ENCODE measurements at places on chromosomes 13 and 19.

GRCh38 chr13:79684371-79684770 lies 203.4 kb downstream of the NDFIP2 start:
- no peak for DNase-seq

DNA sequence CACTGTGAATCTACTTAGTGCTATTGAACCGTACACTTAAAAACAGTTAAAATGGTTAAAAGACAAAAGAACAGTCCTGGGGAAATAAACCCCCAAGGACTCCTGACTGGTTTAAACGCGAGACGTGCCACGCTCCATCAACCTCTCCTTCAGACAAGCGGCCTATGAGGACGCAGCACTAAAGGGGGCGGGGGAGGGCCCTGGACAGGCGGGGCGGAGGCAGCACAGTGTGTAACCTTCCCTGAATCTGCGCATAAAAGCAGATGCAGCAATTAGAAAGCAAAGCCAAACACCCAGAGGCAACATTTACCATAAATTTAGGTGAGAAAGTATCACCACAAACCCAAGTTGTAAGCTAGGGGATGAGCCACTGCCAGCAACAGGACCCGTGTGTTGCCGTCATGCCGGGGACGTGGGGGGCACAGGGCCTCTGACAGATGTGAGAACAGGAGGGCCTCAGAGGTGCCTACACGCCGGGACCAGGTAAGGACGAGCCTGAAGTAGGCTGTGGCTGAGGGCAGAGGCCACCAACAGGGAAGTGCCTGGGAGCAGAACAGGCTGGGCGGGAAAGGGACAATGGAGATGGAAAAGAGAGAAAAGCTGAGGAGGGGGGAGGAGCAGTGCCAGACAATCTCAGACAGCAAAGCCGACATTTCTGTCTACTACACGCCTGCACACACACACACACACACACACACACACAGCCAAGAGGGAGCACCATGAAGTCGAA lies 15.3 kb upstream of the ADPRHL1 start:
- no peak for DNase-seq

DNA sequence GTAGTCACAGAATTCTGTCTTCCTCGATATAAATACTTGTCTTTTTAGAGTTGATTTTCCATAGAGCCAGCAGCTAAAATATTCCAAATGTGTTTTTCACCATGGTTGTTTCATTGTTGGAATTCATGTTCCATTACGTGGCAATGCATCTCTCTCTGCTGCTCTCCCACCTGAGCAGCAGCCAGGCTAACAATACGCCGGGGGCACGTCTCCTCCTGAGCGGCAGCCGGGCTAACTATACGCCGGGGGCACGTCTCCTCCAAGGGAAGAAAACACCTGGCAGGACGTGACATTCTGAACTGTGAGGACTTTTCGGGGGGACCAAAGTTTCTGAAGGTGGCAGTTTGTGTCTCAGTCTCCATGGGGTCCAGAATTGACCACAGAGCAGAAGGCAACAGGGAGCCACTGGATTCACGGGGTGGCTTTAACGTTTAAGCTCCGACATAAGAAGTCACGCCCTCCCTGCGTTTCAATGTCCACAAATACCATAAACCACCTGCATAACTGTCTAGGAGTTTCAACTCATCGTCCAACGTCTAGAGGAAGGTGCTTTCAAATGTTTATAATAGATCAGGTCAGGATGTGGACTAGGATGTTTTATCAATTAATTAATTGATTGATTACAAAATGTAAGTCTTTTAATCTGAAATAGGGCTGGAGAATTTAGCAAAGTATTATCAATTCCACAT lies 15.1 kb downstream of the PLPP2 start:
- DNase-seq: no peak

DNA sequence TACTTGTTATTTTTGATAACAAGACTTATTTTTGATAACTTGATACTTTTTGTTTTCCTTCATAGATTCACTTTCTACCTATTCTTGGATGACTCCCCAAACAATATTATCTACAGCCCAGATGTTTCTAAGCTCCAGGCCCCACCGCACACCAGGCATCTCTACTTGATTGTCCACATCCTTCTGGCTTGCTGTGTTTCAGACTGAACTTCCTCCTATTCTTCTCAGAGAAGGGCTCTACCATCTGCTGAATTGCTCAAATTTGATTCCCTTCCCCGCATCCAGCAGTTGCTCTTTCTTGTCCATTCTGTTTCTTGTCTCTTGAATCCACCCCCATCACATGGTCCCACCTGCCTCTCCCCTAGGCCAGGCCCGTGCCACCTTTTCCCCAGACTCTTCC lies 13.0 kb downstream of the NUDT15 start:
- no peak for DNase-seq

- DNase-seq: no peak
Measured at GRCh38 chr19:39270036-39270871, 2.1 kb downstream of the IFNL2 start.

- no peak for DNase-seq
Measured at GRCh38 chr13:98384739-98385138, 192.2 kb downstream of the STK24 start.

DNA sequence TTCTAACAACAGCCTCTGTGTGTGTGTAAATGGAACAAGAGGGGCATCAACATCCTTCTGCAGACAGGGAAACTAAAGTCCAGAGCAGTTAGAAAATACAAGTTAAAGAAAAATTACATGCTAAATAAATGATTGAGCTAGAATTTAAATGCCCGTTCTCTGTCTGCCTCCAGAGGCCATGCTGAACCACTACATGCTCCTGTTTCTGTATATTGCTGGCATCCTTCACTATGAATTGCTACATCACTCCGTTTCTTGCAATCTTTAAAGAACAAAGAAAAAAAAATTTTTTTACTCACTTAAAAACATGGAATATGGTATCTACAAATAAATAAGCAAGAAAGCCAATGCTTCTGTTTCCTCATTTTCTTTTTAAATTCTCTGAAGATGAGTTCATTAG lies 47.9 kb downstream of the DCT start:
- no peak for DNase-seq

DNA sequence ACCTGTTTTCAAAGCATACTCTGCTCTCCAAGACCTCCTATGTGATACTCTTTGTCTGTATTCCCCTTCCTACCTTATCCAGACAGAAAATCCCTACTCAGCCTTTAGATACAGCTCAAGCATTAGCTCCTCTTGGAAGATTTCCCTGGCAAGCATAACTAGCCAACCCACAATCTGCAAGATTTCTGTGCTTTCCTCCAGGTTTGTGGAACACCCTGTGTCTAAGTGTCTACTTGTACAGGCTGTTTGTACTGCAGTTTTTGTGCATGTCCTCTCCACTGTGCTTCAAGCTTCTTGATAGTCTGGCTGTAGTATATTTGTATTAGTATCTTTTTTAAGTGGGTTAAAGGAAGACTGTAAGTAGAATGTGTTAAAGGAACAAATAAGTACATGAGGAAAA lies 203.7 kb downstream of the RFC3 start:
- no peak for DNase-seq

DNA sequence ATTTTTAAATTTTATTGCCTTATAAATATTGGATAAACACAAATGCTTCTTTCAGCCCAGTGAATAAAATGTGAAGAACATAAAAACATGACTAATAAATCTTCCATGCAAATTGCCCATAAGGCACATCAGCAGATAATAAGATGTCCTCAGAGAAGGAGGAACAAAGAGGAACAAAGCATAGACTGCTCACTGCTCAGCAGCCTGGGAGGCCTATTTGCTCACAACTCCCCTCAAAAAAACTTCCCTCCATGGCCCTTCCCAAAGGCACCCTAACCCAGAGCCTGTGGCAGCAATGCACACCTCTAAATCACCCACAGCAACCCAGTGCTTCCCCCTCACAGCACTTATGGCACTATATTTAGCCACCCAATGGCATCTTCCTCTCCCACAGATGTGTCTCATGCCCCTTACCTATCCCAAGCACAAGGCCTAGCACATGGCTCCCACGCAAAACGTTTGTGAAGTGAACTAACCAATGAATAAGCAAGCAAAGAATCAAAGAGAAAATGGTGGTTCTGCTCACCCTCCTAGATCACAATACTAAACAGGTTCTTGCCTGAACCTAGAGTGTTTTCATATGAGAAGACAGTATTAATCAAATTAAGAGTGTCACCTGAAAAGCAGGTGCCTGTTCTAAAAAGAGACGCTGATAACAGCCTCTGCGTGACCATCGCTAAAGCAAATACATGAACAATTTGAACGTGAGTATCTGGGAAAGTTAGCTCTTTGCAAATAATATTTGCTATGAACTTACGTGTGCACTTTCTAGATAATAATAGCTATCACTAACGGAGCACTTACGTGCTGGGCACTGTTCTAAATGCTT lies 96.9 kb downstream of the TBC1D4 start:
- DNase-seq: no peak

DNA sequence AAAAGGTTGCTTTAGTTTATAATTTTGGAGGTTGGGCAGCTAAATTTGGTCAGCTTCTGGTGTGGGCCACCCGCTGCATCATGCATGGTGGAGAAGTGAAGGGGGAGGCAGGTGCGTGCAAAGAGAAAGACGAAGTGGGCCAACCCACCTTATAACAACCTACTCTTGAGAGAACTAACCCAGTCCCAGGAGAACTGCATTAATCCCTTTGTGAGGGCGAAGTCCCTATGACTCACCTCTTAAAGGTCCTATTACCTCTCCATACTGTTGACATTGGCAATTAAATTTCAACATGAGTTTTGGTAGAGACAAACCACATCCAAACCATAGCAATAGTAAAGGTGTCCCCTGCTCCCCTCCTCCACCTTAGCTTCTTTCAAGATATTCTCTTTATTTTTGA lies 7.7 kb upstream of the FGF9 start:
- DNase-seq: no peak

GRCh38 chr13:93522501-93522900 lies 295.9 kb downstream of the GPC6 start:
- DNase-seq: no peak
